Substantia nigra (tissue), 51 donors: ENCODE measurements at places on chromosomes 3 and 15.

DNA sequence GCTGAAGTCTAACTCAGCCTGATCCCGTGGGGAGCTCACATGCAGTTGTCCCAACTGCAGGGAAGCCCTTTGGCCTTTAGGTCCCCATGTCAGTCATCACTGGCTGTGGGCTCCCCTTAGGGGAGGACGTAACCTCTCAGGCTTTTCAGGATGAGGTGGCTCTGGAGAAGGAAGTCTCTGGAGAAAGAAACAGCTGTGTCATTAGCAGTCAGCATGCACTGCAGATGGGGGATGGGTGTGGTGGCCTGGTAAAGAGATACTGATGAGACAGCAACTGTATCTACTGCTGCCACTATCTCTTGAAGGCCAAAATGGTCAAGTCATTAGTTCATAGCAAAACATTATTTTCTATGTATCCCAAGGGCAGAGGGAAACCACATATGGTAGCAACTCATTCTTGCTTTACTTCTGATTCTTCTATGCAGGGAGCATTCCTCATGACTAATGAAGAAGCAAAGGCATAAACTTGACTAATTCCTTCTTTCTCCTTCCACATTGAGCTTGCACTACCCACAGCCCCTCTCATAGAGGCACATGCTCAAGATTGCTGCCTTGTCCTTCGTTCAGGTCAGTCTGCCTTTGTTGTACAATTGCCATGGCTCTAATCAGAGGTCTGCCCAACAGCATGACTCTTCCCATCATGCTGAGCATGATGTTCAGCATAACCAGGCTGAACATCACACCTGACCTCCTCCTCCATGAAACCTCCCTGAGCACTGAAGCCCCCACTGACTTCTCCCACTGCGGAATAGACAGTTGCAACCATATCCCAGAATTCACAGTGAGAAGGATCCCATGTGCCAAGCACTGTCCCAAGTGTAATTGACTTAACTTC is 47.8 kb upstream of the TMEM158 start:
- no peak for DNase-seq

GRCh38 chr15:60035344-60035743 is 31.2 kb downstream of the FOXB1 start:
- DNase-seq, result no peak

GRCh38 chr3:134081211-134081610 is 51.5 kb upstream of the SLCO2A1 start:
- DNase-seq, result no peak

GRCh38 chr15:83612898-83613635 is 40.9 kb upstream of the ADAMTSL3 start:
- no peak for DNase-seq

DNA sequence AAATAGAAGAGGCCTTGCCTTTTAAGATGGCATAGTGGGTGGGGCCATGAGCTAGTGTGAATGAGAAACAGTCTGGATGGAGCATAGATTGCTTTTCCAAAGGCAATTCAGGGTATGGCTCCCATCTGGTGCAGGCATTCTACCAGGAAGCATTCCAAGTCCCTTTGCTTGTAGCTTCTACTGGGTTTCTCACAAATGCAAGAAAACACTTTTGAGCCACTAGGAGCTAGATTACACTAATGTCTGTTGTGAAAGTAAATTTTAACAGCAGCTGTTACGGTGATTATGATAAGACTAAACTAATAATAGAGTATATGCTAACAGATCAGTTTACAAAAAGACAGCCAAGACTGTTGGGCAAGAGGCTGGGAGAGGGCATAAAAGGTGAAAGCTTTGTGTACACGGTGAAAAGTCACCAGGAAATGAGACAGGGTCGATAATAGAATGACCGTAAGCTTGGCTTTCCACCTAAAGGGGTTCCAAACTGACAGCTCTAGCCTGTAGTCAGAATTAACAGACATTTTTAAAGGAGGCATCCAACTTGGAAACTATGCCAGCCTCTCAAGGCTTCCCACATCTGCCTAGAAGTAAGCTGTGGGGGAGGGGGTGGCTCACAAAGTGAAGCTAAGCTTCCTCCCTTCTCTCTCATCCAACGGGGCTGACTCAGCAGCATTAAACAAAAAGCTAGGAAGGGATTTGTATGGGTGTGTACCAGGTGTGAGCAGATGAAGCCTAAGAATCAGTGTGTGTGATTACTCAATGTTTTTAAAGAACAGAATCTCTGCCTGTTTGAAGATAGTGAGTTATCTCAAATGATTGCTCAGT is 61.1 kb upstream of the GPD1L start:
- no peak for DNase-seq

GRCh38 chr15:33405096-33405495 is 94.3 kb downstream of the RYR3 start:
- no peak for DNase-seq

GRCh38 chr3:120160050-120160449 is 65.8 kb upstream of the GSK3B start:
- DNase-seq, result no peak

DNA sequence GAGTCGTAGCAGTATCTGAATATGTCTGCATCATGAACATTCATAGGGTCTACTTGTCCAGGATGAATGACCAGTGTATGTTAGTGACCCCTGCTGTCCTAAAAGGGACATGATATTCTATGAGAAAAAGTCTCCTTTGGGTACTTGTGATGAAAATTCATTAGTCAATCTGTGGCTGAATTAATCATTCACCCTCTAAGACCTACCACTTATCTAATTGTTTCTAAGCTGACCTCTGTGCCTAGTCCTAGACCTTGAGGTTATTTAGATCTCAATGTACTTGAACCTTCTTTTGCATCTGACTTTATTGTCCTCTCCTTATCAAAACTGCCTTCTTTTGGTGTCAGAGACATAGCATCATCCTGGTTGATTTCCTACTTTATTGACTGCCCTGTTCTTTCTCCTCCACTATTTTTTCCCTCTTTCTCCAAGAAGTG is 799.3 kb downstream of the DIPK2A start:
- DNase-seq, result no peak

DNA sequence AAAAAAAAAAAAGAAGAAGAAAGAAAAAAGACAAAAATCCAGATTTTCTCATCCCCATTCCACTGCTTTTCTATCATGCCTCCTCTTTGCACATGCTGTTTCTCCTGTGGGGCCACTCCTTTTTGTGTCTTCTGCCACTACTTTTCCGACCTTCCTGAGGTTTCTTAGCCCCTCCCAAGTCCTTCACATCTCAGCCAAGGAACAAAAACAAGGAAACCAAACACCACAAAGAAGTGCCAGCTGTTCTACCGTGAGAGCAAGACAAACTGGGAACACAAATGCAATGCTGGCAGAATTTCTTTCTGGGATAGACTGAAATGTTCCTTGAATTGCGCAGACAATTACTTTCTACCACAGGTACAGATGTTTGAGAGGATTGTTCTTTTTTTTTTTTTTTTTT is 83.2 kb downstream of the MB21D2 start:
- no peak for DNase-seq

DNA sequence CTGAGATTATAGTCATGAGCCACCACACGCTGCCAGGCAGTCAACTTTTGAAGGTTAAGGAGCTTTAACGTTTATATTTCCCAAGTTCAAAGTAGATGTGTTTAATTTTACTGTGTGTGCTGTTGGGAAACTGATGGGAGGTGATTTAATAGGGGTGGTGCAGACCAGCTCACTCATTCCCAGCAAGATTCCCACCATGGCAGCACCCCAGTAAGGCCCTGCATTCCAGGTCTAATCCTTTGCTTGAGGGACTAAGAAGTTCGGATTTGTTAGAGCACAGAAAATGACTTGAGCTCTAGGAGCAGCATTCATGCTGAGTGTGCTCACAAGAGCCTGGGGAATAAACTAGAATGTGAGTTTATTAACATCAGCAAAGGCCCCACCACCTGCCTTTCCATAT is 25.2 kb downstream of the TSEN2 start:
- no peak for DNase-seq

DNA sequence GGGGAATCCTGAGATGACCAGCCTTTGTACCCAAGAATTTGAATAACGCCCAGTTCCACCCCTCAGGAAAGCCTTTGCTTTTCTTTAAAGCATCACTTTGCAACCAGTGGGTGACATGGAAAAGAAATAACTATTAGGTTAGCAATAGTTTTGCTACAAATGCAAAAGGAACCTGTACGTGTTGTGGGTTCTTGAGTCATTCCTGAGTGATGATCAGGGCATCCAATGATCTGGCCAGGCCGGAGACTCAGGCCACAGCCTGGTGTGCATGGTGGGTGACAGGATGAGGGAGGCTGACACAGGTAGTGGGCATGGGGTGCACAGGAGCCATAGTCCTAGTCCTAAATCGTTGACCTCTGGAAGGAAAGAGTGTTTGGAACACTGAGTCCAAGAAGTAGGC is 321.4 kb upstream of the IL12A start:
- no peak for DNase-seq

DNA sequence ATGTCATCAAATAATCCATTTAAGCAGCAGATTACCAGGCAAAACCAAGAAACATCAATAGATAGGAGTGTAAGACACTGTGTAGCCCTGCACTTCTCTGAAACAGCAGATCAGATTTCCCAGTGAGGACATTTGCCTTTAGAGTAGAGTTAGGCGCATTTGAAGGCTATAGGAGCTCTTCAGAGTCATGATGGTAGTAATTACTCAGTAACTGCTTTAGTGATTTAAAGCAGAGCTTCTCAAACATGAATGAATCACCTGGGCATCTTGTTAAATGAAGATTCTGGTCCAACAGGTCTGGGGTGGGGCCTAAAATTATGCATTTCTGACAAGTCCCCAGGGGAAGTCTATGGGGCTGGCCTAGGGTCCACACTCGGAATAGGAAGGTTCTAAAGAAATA is 36.9 kb downstream of the THRB start:
- no peak for DNase-seq

GRCh38 chr3:62975566-62975965 is 100.3 kb upstream of the CADPS start:
- no peak for DNase-seq

- DNase-seq, result no peak
Measured at GRCh38 chr3:115832265-115832664, 209.0 kb downstream of the GAP43 start.

GRCh38 chr3:48881006-48881405 is 17.7 kb downstream of the SLC25A20 start:
- DNase-seq, result no peak

- DNase-seq, result no peak
Measured at GRCh38 chr3:33681667-33682066, 36.4 kb downstream of the CLASP2 start.

DNA sequence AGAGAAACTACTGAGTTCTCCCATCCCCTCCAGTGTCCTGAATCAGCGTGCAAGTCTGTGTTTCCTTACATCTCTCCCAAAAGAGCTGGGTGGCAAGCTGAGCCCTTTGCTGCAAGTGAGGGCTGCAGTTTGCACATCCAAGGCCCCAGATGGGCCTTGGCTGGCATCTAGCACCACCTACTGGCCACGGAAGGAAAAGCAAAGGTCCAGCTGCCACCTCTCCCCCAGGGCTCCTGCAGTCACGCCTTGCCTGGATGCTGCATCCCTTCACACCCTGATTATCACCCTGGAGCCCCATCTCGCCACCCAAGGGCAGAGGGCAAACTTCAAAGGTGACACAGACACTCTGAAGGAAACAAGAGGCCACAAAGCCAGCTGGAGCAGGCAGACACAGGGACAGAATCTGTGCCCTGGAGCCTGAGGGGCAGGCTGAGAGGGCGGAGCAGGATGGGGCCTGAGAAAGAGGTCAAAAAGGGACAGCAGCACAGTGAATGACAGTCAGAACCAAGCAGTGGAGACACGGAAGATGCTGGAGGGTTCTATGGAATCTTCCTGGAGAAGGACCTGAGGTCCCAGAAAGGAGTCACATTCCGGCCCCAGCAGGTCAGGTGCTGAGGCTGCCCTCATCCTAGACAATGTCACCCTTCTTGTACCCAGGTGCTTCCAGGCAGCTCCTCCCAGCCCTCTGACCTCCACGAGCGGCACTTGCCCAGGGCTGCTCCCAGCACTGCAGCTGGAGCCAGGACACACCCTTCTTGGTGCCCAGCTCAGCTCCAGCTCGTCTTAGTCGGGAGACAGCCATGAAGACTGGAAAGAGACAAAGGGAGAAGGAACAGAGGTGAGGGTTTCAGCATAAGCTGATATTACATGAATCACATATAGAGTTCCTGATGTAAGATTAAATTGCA is 18.3 kb upstream of the NTRK3 start:
- no peak for DNase-seq

GRCh38 chr3:149366941-149367840 is 10.3 kb downstream of the TM4SF1 start:
- DNase-seq, result no peak

GRCh38 chr3:196528639-196529233 is 13.6 kb upstream of the SMCO1 start:
- peak; percentile 41 for DNase-seq

DNA sequence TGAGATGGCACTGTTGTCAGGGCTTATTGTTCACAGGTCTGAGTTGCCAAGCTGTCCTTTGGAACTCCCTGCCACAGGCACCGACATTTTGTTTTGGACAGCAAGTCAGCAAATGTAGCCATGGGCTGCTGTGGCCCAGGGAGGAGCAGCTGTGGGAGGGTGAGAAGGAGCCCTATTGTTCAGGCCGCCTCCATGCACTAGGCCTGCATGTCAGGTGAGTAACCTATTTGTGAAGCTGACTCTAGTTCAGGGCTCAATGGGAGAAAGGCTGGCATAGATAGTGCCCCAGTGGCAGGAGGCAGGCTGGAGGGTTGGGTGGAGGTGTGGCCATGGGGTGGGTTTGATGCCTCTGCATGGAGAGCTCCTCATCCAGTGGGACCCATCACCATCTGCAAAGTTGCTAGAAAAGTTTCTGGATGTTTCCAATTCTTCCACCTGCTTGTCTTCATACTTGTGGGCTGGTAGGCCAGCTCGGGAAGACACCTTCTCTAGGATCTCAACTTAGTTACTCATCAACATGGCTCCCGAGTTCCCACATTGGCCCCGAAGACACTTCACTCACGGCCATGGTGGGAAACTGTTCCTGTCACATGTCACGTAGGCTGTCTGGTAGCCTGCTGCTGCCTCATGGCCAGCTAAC is 19.5 kb downstream of the AMOTL2 start:
- DNase-seq, result no peak

DNA sequence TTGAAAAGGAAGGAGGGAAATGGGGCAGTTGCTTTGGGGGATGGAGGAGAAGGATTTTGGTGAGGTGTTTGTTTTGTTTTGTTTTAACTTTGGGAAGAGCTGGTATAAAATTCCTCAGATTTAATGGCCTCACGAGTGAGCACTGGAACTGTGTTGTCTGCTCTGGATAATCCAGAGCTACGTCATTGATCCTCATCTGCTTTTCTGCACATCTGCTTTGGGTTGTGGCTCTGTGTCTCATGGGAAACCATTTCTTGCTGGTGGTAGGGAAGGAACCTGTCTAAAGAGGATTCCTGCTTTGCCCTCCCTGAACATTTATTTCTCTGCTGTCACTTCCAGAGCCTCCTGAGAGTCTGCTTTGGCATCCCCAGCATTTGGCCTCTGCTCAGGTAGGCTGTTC is 3.1 kb downstream of the SNRK start:
- DNase-seq, result no peak

GRCh38 chr3:158509891-158510290 is 61.1 kb upstream of the MLF1 start:
- DNase-seq, result no peak

GRCh38 chr15:89852342-89852995 is 37.8 kb upstream of the ANPEP start:
- no peak for DNase-seq

- DNase-seq, result no peak
Measured at GRCh38 chr3:134239538-134239937, 11.1 kb downstream of the RYK start.
